Cardiac septum (tissue), 1 donor: ENCODE measurements at places on chromosomes 5 and 9. TPM values are rescaled to one million over a fixed set of nuclear protein-coding genes. Genes with fewer than 3 reads are reported as not detected.

DNA sequence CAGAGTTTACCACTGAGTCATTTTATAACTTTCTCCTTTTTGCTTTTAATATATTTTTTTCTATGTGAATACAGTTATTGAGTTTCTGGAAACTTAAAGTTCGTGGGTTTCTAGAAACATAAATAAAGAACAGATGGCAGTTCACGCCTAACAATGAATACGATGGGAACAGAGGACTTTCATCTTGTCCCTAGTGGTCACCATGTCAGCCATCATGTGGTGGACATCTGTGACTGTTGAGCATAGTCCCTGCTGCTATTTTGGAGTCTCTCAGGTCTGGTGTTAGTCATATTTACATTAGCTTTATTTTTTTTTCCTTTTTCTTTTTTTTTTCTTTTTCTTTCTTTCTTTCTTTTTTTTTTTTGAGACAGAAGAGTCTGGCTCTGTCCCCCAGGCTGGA is 85.3 kb downstream of the XRCC4 start:
- no peak for DNase-seq

The NR6A1 gene
- 2.2 TPM for total RNA-seq

The GPR150 gene
- not detected for total RNA-seq

DNA sequence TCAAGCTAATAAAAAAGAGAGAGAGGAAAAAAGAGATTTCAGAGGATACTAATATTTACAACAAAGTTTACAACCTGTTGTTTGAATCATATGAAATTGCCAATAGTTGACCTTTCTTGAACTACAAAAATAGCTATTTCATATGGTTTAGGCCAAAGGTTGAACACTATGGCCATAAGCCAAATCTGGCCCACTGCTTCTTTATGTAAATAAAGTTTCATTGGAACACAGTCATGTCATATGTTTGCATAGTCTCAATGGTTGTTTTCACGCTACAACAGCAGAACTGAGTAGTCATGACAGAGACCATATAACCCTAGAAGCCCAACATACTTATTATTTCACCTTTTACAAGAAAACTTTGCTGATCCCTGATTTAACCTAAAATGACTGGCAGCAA is 20.9 kb downstream of the SEMA5A start:
- no peak for DNase-seq

DNA sequence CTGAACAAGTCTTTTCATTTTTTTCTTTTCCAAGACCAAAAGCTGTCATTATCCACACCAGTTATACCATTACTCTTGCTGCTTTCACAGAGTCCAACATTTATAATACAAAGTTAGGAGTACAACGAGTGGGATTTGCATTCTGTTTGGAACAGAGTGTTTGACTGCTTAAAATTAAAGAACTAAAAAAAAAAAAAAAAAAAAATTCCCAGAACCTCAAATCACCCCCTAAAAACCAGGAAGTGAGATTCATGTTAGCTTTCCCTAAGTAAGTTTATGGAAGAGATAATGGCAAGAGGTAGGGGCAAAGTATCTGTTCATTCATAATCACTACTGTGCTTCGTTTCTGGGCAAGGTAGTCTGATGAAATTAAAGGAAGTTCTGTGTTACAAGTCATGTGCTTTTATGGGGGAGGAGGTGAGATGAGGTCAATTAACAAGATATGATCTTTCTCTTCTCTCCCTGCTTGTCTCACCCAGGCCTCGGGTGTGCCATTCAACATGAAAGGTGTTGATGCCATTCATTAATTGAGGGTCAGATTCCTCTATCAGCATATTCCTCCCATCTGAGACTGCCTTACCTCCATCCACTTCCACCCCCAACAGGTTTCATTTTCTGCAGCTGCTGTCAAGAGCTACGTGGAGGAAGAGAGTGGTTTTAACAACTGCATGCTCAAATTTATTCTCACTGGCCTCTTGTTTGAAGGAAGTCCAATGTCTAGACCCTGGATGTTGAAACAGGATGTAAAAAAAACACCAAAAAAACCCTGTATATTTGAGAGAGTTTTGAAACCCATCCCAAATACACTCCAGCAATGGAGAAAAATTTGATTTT is 58.1 kb downstream of the MARCHF3 start:
- no peak for DNase-seq
